ENCODE measurements at places on chromosomes 2 and 18. TPM values are rescaled to one million over a fixed set of nuclear protein-coding genes. Genes with fewer than 3 reads are reported as not detected.

DNA sequence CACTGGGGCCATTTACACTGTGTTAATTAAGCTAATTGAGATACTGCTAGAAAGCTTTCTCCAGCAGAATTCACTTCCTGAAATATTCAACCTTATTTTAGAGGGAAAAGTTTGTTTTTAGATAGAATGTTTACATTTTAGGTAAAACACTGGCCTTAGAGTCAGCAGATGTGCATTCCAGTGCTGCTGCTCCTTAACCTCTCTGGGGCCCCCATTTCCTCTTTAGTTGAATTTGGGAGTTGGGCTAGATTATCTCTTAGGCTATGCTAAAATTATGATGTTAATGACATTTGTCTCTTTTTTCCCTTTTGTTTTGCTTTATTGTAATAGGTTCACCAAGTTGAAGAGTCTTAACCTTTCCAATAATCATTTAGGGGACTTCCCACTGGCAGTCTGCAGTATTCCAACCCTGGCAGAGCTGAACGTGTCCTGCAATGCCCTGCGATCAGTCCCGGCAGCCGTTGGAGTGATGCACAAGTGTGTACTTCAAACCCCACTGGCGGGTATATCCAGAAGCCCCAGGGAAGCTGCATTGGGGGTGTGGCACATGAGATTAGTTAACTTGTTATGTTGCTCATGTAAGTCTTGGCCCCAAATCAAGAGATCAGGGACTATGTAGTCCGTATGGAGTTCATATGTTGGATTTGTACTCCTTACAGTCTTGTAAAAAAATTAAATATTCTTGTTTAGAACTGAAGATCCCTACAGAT is 179.5 kb downstream of the PHLPP1 start:
- H3K36me3 ChIP-seq, result peaks cover 23% of the 10 kb centered on the region
- no peak overlapping the region for H3K27ac ChIP-seq
- no peaks in the 10 kb centered on the region for H3K27me3 ChIP-seq
- no peak for DNase-seq

- H3K4me1 ChIP-seq, result no peaks in the 10 kb centered on the region
- H3K27me3 ChIP-seq, result no peaks in the 10 kb centered on the region
- DNase-seq, result no peak
- H3K27ac ChIP-seq, result no peak overlapping the region
Observed at GRCh38 chr2:85049236-85049635, 78.3 kb downstream of the KCMF1 start.

GRCh38 chr18:37084912-37085311 is 256.0 kb downstream of the KIAA1328 start:
- H3K4me1 ChIP-seq, result no peaks in the 10 kb centered on the region
- no peak overlapping the region for H3K4me3 ChIP-seq
- H3K27ac ChIP-seq, result no peak overlapping the region
- no peaks in the 10 kb centered on the region for H3K36me3 ChIP-seq
- DNase-seq, result no peak

The MYCN gene
- total RNA-seq, result 1.3 TPM

The IL18R1 gene
- total RNA-seq, result 12.7 TPM
